Stimulated activated CD8-positive, alpha-beta memory T cell treated with anti-CD3 and anti-CD28 coated beads, Interleukin-7, amount 100 ng/mL, for 1 hour (primary cell): ENCODE measurements at places on chromosomes 5 and 9.

DNA sequence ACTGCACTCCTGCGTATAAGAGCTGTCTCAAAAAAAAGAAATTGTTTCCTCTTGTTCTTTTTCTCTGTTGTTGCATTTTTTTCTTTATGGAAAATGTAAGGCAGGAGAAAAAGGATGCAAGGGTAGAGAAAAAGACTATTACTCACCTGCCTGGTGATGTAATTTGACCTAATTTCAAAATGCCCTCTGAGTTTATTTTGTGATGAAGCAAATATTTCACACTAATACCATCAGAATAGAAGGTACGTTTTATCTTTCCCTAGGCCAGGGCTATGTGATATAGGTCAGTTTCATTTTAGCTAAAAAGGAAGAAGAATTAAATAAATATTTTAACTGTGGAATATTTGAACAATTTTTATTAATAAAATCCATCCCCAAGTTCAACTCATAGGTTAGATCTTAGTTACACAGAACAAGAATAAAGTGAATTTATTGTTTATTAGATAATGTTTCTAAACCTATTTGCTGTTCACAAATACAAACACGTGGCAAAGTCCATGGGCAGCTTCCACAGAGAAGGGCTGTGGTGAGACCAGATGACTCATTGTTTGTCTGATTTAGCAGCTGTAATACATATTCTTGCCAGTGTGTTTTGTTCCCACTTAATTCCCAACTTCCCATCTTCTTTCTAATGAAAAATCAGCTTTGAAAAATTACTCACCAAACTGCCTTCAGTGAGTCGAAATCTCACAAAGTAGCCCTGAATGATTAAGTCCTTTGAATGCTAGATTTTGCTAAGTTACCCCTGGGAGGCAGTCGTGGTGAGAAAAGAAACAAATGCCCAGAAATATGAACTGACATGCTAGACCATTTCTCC lies 52.8 kb upstream of the CCDC112 start:
- DNase-seq, result no peak

DNA sequence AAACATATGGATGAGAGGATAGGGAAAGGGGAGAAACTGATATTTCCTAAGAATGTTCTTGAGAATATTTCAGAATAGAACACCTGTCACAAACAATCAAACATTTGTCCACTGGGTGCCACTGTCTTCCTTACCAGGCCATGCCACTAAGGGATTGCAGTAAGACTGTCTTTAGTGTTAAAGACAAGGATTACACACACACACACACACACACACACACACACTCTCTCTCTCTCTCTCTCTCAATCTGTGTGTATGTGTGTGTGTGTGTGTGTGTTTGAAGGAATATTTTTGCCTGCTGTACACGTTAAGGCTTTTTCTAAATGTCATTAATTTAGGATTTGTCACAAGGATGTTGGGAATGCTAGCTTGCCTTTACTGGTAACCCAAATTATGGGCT lies 54.4 kb downstream of the CCDC192 start:
- no peak for DNase-seq

- DNase-seq, result no peak
Observed at GRCh38 chr9:121294866-121295661, 27.1 kb downstream of the GSN start.

DNA sequence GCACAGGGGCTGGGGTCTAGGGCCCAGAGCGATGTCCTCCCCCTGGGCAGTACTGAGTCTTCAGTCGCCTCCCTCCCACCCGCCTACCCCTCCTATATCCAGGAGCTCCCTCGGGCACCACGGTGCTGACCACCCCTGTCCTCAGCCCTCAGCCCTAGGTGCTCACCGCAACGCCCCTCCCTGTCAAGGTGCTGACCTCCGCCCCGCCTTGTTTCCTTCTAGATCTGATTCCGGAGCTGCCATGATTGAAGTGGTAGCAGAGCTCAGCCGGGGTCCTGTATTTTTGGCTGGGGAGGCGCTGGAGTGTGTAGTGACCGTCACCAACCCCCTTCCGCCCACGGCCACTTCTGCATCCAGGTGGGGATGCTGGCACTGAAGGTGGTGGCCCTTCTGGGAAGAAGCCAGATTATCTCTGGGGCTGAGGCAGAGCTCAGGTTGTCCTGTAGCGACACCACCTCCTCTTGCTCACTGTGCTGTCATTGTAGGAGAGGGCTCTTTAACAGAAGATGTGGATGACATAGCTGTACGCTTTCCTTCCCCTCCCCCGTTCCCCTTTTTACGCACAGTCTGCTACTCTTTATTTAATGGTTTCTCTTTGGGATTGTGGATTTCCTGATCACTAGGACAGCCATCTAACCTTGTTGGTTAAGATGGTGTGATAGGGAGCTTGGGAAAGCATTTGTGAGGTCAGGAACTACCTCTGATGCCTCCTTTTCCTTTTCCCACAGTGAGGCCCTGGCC lies 598 bp downstream of the RGP1 start:
- DNase-seq, result no peak

GRCh38 chr9:127550751-127551150 lies 61.3 kb upstream of the STXBP1 start:
- no peak for DNase-seq

DNA sequence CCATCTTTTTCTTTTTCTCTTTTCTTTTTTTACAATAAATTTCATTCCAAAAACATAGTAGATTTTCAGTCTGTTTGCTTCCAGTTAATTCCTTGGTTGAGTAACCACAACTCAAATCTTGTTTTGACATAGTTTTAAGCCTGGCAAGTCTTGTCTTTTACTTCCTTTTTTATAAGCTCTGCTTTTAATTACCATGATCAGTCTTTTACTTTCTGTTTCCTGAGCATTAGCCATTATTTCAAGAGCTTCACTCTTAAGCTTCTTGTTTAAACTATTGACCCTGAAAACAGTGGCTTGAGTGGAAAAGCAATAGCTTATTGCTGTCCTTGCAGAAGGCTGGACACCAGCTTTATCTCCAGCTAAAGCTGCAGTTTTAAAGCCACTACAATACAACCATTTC lies 1363.3 kb downstream of the MAT2B start:
- DNase-seq, result no peak

- no peak for DNase-seq
Observed at GRCh38 chr5:176553260-176554085, 4.3 kb downstream of the CDHR2 start.

GRCh38 chr5:71747182-71747581 lies 28.1 kb downstream of the CARTPT start:
- DNase-seq, result no peak

DNA sequence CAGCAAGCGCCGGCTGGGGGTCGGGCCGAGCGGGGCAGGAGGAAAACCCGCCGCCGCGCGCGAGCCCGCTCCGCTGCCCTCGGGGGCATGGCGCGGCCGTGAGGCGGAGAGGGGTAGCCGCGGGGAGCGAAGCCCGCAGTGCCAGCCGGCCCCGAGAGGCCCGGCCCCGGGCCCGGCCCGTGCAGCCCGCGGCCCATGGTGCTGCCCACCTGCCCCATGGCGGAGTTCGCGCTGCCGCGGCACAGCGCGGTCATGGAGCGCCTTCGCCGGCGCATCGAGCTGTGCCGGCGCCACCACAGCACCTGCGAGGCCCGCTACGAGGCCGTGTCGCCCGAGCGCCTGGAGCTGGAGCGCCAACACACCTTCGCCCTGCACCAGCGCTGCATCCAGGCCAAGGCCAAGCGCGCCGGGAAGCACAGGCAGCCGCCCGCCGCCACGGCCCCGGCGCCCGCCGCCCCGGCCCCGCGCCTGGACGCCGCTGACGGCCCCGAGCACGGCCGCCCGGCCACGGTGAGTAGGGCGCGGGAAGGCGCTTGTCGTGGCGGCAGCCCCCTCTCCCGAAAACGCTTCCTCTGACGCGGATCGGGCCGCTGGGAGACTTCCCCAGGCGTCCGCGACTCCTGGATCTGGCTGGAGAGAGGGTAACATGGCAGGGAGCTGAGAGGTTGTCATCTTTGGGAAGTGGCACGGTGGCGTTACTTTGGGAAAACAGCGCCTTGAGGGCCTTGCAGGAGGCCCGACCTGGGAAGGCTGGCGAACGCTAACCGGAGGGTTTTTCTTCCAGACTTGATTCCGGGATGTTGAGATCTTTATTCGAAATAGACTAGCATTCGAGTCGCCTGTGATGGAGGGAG lies 523 bp downstream of the MAML1 start:
- no peak for DNase-seq

GRCh38 chr9:75149841-75150241 lies 61.5 kb downstream of the OSTF1 start:
- DNase-seq, result no peak

GRCh38 chr5:141051521-141051866 lies 320 bp downstream of the PCDHB1 start:
- DNase-seq, result no peak

GRCh38 chr5:172848419-172848818 lies 14.4 kb downstream of the ERGIC1 start:
- DNase-seq, result no peak

GRCh38 chr5:73369278-73369677 lies 79.3 kb downstream of the FOXD1 start:
- no peak for DNase-seq

GRCh38 chr5:14267991-14268708 lies 125.0 kb downstream of the TRIO start:
- no peak for DNase-seq

- DNase-seq, result no peak
Observed at GRCh38 chr5:115806986-115807653, 9.3 kb downstream of the CDO1 start.

DNA sequence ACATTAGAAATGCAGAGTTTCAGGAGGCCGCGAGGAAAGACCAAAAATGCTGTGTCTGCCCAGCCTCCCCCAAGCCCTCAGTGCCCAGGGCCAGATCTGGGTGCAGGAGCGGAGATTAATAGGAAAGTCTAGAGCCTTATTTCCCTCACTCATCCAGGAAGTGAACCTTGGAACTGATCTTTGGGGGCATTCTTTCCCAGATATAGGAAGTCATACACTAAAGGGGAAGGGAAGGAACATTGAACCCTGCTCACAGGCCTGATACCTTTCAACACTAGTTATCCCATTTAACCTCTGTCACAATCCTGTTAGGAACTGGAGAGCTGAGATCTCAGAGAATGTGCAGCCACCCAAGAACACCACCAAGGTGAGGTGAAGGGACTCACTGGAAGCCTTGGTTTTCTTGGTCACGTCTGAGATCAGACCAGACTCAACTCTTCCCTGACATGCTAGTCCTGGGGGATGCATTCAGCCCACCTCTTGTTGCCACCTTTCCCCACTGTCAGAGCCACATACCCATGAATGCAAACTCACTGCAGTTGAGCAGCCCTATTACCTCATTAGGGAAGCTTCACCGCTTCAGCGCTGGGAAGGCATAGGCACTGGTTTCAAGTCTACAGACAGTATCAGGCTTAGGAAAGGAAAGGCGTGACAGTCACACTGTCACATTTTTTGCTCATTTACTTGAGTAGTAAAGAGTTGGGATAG lies 95.0 kb downstream of the KIAA1958 start:
- DNase-seq, result no peak

DNA sequence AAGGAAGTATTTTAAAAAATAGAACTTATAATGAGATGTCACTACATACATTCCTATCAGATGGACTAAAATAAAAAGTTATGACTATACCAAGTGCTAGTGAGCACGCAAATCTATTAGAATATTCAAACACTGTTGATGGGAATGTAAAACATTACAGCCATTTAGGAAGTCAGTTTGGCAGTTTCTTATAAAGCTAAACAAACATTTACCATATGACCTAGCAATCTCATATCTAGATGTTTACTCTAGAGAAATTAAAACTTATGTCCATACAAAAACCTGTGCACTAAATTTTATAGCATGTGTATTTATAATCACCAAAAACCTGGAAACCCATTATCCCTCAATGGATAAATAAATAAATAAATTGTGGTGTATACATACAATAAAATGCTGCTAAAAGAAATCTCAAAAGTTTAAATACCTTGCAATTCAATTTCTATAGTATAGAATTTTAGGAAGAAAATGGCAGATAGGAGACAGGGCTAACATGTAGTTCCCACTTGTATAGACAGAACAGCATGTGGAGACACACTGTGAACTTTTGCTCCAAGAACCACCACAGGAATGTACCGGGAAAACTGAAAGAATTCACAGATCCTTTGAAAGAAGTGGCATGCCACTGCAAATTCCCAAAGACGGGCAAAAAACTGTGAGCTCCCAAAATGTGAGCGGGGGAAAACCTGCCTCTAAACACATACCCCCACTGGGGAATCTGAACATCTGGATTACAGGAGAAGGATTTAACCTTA lies 174.6 kb upstream of the SPEF2 start:
- DNase-seq, result no peak

- no peak for DNase-seq
Observed at GRCh38 chr9:110967196-110967595, 71.1 kb downstream of the LPAR1 start.

GRCh38 chr9:27337236-27337635 lies 40.3 kb upstream of the EQTN start:
- no peak for DNase-seq

DNA sequence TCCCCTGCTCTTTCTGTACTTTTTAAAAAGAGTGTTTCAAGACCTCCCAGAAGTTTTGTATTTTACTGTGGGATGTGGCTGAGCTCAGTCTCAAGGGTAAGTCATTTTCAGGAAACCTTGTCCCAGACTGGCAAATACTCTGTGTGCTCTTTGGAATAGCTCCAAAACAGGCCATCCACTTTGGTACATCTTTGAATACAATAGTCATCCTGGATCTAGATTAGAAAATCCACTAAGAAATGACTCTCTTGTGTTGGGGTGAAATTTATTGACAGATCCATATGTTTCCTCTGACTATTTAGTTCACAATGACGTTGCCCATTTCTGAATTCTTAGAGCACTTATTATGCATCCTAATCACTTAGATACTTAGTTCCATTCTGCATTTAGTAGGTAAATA lies 95.2 kb downstream of the PLCXD3 start:
- DNase-seq, result no peak

DNA sequence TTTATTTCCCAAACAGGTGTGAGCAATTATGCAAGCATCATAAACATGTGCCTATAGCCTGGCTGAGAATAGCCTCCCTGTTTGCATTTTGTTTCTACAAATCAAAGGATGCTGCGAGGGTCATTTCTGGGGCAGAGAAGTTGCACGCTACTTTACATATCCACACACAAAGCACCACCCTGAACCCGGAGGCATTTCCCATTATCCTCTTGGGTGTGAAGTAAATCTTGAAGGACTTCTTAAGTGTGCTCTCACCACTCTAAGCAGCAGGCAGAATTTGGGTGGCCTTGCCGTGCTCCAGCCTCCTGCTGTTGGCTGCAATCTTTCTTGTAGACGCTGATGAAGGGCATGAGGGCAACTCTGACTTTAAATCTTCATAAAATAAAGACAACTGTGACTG lies 124.0 kb upstream of the TLE4 start:
- no peak for DNase-seq

DNA sequence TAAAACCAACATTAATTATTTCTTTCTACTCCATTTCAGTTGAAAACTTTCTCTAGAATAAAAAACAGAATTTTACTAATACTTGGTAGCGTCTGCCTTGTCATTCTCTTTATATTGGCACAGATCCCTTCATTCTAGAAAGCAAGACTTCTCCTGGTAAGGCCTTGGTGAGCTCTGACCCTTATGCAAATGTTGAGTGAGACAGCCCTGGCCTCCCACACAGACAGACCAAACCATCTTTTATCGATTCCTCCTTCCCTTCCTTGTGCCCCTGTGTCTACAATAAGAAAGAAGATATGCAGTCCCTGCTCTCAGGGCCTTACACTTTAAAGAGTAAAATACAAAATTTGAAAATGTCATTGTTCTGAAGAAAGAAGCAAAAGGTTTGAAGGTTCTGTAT lies 262.2 kb downstream of the EFNA5 start:
- no peak for DNase-seq
